Frontal cortex (tissue), 4 donors: ENCODE measurements at places on chromosomes 7 and 10.

- DNase-seq = no peak
These were observed 181.3 kb downstream of the IMMP2L start for GRCh38 chr7:111380945-111381344.

DNA sequence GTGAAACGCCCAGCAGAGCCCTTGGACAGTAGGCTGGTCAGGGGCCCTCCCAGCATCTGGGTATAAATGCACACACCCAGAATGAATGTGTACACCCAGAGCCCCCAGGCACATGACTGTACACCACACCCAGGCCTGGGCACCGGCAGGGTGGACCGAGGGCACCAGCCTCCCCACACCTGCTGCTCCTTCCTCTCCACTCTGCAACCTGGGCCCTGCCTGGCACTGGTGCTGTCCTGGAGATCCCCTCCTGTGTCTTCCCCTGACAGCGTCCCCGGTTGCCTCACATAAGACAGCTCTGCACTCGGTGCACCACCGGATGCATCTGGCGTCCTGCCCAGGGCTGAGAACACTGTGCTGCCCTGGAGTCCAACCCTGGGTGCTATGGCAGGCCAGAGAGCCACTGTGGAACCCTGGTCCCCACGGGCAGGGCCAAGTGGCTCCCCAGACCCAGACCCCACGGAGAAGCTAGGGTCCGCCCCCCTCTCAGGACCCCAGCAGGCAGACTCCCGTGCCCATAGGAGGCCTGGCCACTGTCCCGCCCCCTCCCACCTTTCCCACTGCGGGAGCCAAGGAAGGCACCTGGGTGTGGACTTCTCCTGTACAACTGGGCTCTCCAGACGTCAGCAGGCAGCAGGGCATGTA is 6.6 kb downstream of the RASGEF1A start:
- no peak for DNase-seq

DNA sequence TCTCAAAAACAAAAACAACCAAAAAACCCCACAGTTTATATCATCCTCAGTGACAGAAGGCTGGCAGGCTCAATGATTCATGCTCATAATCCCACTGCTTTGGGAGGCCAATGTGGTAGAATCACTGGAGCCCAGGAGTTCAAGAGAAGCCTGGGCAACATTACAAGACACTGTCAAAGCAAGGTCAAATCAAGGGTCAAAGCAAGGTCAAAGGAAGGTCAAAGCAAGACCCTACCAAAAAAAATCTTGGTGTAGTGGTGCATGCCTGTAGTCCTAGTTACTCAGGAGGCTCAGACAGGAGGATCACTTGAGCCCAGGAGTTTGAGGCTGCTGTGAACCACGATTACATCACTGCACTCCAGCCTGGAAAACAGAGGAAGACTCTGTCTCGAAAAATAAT is 14.2 kb upstream of the NPC1L1 start:
- no peak for DNase-seq

- DNase-seq = no peak
These were observed 82.9 kb downstream of the PRKAG2 start for GRCh38 chr7:151793991-151794507.

- no peak for DNase-seq
These were observed 50.0 kb downstream of the VCL start for GRCh38 chr10:74047871-74048270.
